ENCODE measurements at places on chromosomes 7 and 10.

- DNase-seq, result no peak
Observed at GRCh38 chr7:77338883-77339629, 77.1 kb downstream of the GSAP start.

DNA sequence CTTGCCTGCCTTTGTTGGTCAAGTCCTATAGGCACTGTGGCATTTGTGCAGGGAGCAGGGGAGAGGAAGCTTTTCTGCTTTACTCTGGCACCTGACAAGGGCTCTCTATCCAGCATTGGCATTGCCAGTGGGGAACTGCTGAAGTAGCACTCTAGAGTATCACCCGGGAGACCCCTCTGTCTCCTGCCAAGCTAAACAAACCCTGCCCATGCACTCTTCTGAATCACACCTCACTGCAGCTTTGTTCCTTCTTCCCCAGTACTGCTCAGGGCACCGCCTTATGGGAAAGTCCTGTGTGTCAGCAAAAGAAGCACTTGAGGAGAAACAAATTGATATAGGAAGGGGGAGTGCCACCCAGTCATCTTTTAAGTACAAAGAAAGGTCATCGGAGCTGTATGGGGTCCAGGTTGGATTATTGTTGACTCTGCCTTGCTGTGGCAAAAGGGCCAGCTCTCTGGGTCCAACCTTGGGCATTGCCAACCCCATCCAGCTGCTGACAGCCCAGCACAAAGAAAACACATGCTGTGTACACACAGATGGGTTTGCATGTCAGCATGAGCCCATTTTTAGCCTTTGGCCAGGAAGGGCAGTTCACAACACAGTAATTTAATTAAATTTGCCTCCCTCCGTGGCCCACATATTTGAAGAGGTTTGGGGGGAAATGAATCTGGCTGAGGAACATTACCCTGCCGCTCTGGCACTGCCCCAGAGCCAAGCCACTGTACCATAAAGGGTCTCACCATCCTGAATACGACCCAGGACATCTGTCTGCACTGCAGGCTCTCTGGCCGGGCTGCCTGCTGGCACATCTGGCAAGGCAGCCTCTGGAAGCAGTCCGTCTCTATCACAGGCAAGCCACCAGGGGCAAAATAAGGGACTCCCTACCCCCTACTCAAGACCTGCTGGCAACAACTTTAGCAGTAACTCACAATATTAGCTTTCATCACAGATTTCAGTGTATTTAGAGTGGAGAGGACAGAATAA is 13.1 kb downstream of the LRRC4 start:
- no peak for DNase-seq

GRCh38 chr10:35657621-35658020 is 15.5 kb upstream of the FZD8 start:
- no peak for DNase-seq

GRCh38 chr10:2933519-2933918 is 133.8 kb upstream of the PFKP start:
- DNase-seq, result no peak
